Stimulated activated CD4-positive, alpha-beta T cell treated with anti-CD3 and anti-CD28 coated beads, Interleukin-1b, Interleukin-23, amount 100 ng/mL, for 24 hours (primary cell): ENCODE measurements at places on chromosomes 11 and 22.

DNA sequence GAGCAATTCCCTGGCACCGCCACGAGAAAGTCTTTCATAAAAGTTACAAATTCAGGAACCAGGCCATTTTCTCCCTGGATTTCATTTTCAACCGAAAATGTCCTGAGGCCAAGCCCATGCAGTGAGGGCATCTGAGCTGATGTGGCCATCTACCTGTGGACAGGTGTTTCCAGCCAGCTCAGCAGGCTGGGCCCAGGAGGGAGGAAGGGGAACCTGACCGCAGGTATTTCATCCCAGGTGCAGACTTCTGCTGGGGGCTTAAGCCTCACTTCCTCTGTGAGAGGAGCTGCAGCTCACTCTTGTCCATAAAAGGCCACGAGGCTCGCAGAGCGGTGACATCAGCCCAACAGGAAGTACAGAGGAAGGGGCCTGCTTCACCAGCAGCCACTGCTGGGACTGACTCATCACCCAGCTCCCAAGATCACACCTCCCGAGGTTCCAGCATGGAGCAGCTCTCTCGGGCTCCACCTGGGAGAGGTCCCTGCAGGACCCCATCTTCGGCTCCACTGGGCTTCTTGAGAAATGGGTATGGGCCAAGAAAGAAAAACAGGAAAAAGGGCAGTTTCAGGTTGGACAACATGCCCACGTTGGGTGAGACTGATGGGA is 56.4 kb downstream of the MYH9 start:
- no peak for DNase-seq

GRCh38 chr22:38837414-38837928 is 6.4 kb downstream of the NPTXR start:
- DNase-seq = no peak

- no peak for DNase-seq
Measured at GRCh38 chr11:77167791-77168190, 39.7 kb downstream of the MYO7A start.

DNA sequence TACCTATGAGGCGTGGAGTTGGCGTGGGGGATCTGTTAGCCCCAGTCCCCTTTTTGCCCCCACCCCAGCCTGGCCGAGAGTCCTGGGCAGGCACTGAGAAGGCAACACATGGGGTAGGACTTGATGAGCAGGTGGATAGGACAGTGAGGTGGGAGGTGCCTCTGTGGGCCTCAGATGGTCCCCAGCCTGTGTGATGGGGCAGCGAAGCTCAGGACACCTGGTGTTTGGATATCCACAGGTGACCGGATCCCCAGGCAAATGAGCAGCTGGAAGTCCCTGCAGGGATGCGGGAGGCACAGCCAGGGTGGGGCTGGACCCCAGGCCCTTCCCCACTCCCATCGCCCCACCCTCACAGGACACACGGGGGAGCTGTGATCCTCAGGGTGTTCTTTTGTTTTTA is 9.7 kb downstream of the FBLN1 start:
- DNase-seq = no peak

DNA sequence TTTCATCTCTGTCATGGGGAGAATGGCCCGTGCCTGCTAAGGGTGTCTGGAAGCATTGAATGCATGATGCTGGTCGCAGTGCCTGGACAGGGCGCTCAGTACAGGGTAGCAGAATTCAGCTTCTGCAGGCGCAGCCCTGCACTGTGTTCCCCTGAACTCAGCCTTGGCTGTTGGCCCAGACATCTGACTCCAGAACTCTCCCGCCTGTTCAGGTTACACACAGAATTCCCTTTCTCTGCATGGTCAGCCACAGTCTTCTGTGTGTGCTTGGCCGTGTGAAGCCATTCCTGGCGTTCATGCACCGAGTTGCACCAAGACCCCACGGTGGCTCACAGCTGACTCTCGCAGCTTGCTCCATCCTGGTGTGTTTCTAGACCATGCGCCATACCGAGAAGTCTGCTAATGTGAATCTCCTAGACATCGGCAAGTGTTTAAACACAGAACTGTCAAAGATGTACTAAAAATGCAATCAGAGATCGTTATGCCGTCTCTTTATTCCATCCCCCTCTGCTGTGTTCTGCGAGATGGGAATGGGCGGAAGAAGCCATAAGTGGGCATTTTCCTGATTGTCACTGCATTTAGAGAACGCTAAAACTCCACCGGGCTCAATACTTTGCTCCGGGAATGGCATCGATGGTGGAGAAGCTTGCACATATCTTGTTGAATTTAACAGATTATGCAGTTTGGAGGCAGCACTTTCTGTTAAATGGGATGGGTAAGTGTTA is 55.6 kb downstream of the MPPED1 start:
- no peak for DNase-seq

DNA sequence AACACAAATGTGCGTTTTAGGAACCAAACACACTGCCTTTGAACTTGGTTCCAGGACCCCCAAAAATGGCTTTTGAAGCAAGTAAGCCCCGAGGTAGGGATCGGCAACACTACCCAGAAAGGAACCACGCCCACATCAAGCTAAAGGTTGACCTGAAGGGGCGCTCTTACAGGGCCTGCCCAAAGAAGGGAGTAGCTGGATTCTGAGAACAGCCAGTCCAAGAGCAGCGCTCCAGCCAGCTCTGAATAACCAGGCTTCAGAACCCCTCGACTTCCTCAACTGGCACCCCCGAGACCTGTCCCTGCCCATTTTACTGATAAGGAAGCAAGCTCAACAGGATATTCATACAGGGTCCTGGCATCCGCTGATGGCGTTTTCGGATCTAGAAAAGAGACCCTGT is 18.9 kb upstream of the MOB2 start:
- no peak for DNase-seq

DNA sequence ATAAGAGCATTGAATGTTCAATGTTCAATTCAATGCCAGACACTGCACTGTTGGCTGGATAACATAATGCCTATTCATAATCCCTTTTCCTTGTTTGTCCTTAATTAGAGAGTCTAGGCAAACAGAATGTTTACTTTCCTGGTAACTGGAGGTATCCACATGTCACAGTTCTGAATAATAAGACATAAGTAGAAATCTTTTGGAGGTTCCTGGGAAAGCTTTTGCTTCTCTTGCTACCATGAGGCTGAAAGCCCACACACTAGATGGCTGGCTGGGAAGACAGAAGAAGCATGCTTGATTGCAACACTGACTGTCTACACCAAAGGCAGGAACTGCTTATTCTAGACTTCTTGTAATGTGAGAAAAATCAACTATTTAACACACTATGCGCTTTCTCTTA is 79.5 kb downstream of the GAB2 start:
- DNase-seq = no peak

DNA sequence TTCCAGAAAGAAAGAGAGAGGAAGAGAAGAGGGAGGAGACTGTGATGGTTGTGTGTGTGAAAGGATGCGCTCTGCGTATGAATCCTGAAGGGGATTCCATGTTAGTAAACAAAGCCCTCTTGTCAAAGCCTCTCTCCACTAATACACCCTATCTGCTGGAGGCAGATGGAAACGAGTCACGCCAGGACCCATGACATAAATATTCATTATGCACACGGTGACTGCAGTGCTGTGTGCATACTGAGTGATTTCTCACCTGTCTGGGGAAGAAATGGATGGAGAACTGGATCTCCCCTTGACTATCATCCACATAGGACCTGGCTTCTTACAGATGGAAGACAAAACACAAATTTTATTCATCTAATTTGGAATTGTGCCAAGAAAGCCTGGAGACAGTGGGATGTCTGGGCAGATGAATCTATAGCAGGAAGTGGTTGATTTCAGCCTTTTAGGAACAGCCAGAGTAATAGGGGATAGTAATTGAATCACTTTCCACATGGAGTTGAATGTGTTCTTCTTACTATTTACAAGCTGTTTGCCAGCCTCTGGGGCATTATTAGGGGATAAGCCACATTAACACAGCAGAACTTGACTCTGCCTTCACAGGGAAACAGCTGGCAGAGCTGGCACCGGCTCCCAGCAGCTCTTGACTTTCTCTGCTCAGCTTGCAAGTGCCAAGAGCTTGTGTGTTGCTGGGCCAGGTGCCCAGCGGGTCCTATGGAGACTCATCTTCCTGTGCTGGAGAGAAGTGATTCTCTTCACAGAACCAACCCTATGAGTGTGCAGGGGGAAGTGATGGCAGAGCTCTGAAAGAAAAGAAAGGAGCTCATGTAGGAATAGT is 9.0 kb downstream of the MTNR1B start:
- DNase-seq = no peak

- no peak for DNase-seq
Measured at GRCh38 chr11:6667733-6668374, 12.2 kb upstream of the DCHS1 start.

- DNase-seq = no peak
Measured at GRCh38 chr22:50313600-50313999, 6.2 kb upstream of the PLXNB2 start.

- DNase-seq = no peak
Measured at GRCh38 chr11:78428266-78428636, 10.6 kb upstream of the GAB2 start.

DNA sequence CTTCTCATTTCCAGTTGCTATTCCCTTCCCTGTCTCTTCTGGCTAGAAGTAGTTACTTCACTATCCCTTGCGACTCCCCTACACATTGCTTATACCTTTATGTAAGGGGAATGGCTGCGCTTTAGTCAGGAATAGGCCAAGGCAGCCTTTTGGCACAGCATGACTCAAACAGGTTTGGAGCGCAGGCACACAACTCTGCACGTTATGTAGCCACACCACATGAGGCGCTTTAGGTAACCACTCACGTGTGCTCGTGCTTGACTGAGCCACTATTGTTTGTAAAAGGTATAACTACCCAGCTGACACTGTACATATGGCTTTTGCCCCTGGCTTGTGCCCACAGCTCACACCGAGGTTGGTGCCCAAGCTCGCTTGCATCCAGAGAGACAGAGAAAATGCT is 46.7 kb upstream of the LIPT2 start:
- no peak for DNase-seq

GRCh38 chr11:78190871-78191538 is 2.3 kb downstream of the USP35 start:
- no peak for DNase-seq

DNA sequence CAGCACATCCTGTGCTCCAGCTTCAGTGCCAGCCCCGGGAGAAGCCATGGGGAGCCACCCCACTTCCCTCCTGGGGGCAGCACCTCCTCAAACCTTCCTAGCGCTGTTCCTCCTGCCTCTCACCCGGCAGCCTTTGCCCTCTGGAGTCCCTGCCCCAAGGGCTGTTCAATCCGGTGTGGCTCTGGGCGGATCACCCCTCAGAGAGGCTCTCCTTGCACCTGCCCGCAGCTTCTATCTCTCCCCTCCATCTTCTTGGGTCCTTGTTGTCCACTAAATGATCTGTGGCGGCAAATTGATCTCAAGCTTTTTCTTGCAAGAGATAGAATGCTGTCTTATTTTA is 18.1 kb upstream of the CDKN1C start:
- DNase-seq = no peak

GRCh38 chr11:128346804-128347203 is 240.6 kb downstream of the ETS1 start:
- DNase-seq = no peak

DNA sequence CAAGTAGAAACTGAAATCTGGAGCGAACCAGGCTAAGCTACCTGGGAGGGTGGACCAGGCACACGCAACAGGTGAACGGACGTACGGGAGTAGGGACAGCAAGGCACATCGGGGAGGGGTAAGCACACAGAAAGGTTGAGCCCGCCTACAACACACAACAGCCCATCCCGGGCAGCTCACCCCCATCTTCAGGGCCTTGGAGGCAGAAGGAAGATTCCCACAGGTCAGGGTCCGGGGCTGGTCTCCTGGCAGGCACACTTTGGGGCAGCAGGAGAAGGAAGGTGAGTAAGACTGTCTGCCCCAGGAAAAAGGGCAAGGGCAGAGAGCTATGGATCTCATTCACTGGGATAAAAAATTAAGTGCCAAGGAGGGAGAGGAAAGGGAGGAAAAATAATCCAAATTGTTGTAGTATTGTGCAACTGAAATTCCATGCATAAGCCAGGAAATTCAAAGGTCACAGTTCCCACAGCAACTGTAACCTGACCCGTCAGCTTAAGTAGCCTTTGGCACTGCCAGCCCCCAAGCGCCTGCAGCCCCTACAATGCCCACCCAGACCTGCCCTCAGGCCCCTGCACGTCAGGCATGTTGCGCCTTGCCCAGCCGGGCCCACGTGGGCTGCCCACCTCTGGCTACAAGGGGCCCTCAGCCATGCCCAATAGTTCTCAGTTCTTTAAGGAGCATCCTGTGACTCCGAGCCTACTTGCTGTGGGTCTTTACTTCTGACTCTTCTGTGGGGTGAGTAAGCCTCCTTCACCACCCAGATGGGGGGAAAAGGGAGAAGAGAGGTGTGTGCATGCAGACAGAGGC is 51.8 kb downstream of the MICAL3 start:
- DNase-seq = no peak

GRCh38 chr11:2815762-2816496 is 69.6 kb downstream of the CDKN1C start:
- DNase-seq = no peak

- no peak for DNase-seq
Measured at GRCh38 chr11:45024316-45024715, 73.6 kb upstream of the TP53I11 start.

- DNase-seq = no peak
Measured at GRCh38 chr11:119205080-119205479, 1.1 kb upstream of the CBL start.

DNA sequence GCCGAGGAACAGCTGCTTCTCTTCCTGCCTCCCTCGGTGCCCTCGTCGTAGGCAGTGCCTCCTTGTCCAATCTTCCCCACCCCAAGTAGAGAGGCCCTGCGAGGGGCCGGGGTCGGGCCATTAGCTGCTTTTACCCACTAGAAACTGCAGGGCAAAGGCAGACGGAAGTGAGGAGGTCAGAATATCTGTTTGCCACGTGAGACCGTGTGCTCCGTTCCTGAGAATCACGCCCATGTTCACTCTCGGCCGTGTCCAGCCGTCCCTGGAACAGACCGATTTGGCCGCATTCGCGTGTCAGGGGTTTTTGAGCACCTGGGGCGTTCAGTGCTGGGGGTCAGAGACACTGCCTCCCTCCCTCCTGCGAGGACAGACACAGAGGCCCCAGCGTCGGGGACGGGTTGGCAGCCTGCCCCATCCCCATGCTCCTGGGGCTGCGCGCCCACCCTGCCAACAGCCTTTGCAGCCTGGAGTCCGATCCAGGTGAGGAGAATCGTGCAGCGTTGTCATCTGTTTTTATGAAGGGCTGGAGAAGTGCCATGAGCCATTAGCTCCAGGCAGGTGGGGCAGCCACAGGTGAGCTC is 982.2 kb downstream of the BRD1 start:
- DNase-seq = no peak

DNA sequence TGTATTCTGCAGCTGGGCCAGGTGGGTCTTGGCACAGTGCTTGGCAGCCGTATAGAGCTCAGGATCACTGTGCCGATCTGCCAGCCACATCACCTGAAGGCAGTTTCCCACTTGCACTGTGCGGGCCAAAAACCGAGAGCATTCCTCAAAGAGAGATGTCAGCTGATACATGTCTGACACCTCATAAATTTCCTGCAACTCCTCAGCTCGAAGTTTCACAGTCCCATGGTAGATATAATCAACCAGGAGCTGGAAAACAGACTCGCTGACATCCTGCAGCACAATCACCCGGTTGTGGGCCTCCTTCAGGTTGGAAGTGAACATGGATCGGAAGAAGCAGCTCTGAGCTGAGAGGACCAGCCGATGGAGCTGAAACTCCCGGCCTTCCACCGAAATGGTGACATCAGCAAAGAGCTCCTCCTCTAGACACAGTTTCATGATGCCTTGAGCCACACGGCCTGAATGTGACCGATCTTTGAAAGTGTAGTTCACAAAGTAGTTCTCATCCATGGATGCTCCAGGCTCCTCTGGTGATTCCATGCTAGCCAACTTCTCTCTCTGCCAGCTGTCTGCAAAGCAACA is 1.2 kb downstream of the KBTBD4 start:
- no peak for DNase-seq
